Stimulated activated CD8-positive, alpha-beta memory T cell treated with anti-CD3 and anti-CD28 coated beads, Interleukin-4, amount 100 ng/mL, for 1 hour (primary cell): ENCODE measurements at places on chromosomes 7 and 10.

- DNase-seq: no peak
These were observed 147.2 kb upstream of the EEPD1 start for GRCh38 chr7:36005876-36006275.

DNA sequence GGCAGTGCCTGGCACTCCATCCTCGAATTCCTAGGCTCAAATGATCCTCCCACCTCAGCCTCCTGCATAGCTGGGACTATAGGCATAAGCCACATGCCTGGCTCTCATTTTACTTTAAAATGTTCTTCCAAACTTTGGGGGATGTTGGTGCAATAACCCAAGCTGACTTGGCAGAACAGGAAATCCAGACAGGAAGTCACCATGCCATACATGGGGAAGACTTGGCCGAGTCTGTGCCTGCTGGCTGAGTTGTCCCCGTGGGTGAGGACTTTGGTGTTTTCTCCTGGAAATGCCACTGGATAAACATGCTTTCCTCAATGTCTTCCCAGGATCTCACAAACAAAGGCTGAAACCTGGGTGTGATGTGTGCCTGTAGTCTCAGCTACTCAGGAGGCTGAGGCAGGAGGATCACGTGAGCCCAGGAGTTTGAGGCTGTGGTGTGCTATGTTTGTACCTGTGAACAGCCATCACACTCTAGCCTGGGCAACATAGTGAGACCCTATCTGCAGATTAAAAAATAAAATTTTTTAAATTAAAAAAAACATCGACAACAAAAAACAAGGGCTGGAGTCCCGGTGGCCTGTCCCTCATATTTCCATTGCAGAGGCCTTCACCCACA lies 19.8 kb downstream of the HKDC1 start:
- DNase-seq: no peak

DNA sequence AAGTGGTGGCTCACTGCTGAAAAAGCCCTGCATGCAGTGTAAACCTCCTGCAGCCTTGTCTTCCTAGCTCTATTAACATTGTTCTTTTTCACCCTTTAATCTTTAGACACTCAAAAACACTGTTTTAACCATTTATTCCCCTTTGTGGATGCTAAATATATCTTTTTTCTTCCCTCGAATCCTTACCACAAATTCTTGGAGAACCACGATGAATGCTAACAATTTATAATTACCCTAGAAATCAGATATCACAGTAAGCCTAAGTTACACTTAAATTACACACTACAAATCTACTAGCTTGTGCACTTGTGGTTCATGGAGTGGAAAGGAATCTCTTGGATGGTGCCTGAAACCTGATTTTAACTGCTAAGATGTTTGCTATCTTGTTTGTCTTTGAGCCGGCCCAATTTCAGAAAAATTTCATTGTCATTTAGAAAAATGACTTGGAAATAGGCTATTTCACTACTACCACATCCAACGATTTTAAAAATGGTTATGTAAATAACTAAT lies 125.1 kb upstream of the NOBOX start:
- DNase-seq: no peak

DNA sequence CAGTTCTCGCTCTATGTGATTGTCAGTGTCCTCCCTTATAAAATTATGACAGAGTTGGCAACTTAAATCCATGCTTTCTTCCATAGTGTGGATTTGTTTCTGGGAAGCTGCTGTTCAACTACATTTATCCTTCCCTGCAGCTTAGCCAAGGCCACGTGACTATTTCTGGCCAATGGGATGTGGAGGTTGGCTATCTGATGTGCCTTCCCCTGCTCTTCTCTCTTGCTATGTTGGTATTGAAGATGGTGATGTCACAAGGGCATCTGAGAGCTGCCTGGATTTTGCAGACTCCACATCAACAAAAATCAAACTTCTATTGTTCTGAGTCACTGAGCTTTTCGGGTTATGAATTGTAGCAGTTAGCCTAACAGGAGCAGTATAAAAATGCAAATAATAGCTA lies 164.9 kb upstream of the RHOBTB1 start:
- DNase-seq: no peak

DNA sequence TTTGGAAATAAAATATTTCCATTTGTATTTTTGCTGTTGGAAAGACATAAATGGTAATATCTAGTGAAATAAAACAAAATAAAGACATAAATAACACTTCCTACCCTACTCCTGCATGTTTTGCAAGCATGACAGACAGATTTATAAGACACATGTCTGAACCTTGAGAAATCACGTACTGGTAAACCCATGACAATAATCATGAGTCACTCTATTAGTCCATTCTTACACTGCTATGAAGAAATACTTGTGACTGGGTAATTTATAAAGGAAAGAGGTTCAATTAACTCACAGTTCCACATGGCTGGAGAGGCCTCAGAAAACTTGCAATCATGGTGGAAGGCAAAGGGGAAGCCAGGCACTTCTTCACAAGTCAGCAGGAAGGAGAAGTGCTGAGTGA lies 942.2 kb downstream of the REEP3 start:
- DNase-seq: no peak
